ENCODE measurements at places on chromosomes 2 and 18. TPM values are rescaled to one million over a fixed set of nuclear protein-coding genes. Genes with fewer than 3 reads are reported as not detected.

PLGLB1 gene
- 6.3 TPM for total RNA-seq

FER1L5 gene
- total RNA-seq = 1.1 TPM

HJURP gene
- total RNA-seq = 1.9 TPM

KCNG2 gene
- total RNA-seq = not detected

ADD2 gene
- 0.95 TPM for total RNA-seq

ESPNL gene
- 0.49 TPM for total RNA-seq

PSMA8 gene
- not detected for total RNA-seq

OTX1 gene
- total RNA-seq = not detected

ANXA4 gene
- total RNA-seq = 2,875 TPM

GAL3ST2 gene
- 26.4 TPM for total RNA-seq

EFR3B gene
- 1.8 TPM for total RNA-seq

OR6B2 gene
- not detected for total RNA-seq

SLC23A3 gene
- total RNA-seq = 4.7 TPM

ERMN gene
- not detected for total RNA-seq

IGFBP5 gene
- total RNA-seq = 246 TPM

TMEM247 gene
- total RNA-seq = not detected

LIMS2 gene
- 104 TPM for total RNA-seq

PDE11A gene
- 2.8 TPM for total RNA-seq

SERPINB12 gene
- not detected for total RNA-seq

BIN1 gene
- total RNA-seq = 131 TPM

TLX2 gene
- total RNA-seq = 0.12 TPM

EFHD1 gene
- 6.0 TPM for total RNA-seq

All from mucosa of gallbladder (tissue), 1 donor.